ENCODE measurements at places on chromosomes 7 and 10.

- no peak for DNase-seq
These were observed 24.1 kb upstream of the JMJD1C start for GRCh38 chr10:63489838-63490237.

DNA sequence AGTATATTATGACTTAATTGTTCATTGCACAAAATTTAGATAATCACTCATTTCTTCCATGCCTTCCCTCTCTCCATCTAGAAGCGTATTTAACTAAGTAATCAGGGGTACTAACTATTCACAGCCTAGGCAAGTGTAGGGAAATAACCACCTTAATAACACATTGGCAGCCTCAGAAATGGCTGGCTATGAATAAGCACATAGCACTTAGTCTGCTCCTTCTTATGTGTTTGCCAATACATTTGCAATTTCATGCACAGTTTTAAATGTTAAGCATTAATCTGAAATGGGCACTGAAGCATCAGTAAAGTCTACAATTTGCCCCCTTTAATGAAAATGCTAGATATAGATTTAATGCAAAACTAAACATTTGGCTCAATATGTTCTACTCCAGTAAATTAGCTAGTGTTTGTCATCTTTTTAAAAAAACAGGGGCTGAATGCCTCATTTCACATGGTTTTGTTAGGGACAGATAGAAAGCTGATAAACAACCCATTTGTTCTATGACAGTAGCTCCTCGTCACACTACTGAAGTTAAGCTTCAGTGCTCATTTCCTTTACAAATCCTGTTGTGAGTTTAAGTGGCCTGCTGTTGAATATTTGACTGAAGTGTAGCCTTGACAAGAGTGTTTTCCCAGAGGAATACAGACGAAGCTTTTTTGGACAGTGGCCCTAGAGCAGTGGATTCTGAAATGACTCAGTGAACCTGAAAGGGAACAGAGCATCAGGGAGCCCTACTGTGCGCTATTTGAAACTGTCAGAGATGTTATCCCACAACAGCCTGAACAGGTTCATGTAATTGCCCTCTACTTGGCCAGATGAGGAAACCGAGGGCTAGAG is 30.5 kb downstream of the HHEX start:
- DNase-seq: no peak

DNA sequence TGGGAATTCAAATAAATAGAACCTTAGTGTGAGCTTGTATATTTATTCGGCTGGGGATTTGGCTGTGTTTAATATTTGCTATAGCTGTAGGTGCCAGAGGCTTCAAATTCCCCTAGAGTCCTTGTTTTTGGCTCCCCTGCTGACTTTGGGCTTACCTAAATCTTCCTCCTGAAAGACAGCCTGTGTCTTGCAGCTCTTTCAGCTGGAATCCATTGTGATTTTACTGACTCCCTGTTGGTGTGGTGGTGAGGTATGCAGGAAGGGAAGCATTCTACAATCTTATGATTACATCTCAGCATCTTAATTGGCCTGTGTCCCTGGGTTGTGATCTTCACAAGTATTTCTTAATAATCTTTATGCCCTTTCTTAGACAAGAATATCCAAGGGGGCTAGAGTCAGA is 25.9 kb downstream of the FOXI2 start:
- DNase-seq: no peak

DNA sequence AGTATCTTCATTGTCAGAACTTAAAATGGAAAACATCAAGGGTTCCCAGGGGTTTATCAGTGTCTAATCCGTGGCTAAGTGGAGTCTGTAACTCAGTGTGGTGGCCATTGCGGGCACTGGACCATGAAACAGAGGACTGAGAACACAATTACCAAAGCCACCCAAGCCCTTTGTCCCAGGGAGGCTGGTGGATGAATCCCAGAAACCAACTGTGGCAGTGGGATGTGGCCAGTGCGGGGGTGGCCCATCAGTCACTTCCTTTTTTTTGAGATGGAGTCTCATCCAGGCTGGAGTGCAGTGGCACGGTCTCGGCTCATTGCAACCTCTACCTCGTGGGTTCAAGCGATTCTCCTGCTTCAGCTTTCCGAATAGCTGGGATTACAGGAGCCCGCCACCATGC is 61.8 kb downstream of the TACC2 start:
- no peak for DNase-seq

GRCh38 chr7:99837649-99838361 is 10.0 kb downstream of the CYP3A43 start:
- no peak for DNase-seq

GRCh38 chr7:144763291-144763690 is 72.6 kb downstream of the TPK1 start:
- DNase-seq: no peak

GRCh38 chr10:7501157-7501556 is 90.3 kb upstream of the SFMBT2 start:
- DNase-seq: no peak

- DNase-seq: no peak
These were observed 1.5 kb downstream of the SEM1 start for GRCh38 chr7:96707901-96708774.

GRCh38 chr7:46569133-46569465 is 648.0 kb upstream of the IGFBP3 start:
- no peak for DNase-seq

DNA sequence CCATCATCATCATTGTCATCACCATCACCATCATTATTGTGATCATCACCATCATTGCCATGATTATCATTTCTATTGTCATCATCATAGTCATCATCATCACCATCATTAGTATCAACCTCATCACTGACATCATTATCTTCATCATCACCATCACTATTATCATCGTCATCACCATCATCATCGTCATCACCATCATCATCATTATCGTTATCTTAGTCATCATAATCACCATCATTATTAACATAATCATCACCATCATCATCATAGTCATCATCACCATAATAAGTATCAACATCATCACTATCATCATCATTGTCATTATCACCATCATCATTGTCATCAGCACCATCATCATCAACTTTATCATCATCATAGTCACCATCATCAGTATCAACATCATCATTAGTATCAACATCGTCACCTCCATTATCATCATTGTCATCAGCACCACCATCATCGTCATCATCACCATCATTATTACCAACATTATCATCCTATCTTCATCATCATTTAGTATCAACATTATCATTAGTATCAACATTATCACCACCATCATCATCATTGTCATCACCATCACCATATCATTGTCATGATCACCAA is 241.3 kb downstream of the ADARB2 start:
- DNase-seq: no peak

- DNase-seq: no peak
These were observed 25.1 kb downstream of the CYP26A1 start for GRCh38 chr10:93098816-93099215.

All from HCT116 (cell line).